ENCODE measurements at places on chromosomes 4 and X.

DNA sequence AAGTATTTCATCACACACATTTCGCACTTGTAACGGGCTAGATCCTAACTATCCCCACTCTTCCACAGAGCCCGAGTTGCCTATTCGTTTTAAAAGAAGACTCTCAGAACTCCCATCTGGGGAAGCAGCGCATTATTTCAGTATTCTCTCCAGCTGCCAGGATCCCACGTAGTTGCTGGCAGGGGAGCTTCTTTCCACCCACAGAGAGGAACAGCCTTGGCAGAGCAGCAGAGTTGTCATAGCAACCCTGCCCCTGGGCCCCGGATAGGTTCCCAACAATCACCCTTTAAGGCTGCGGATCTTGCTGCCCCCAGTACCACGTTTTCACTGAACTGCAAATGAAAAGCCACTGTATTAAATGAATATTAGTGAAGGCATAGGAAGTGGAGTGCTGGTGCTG is 106.7 kb downstream of the GPM6A start:
- no peak for DNase-seq

DNA sequence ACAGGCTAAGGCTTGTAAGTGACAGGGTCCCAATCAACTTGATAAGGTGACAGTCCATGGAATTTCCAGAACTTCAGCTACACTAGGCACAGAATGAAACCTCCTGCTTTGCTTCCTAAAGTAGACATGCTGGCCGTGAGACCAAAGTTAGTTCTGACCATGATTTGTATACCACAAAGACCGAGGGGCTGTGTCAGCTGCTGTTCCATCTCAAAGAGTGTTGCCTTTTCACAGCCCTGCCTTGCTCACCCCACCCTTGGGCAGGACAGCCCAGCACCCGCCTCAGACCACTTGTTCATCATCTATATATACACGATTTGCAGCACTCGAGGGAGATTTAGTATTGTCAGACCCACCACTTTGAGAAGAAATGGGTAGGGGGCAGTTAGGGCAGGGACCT is 5.3 kb downstream of the IDS start:
- no peak for DNase-seq

GRCh38 chr4:169220854-169221411 is 49.8 kb downstream of the SH3RF1 start:
- no peak for DNase-seq

DNA sequence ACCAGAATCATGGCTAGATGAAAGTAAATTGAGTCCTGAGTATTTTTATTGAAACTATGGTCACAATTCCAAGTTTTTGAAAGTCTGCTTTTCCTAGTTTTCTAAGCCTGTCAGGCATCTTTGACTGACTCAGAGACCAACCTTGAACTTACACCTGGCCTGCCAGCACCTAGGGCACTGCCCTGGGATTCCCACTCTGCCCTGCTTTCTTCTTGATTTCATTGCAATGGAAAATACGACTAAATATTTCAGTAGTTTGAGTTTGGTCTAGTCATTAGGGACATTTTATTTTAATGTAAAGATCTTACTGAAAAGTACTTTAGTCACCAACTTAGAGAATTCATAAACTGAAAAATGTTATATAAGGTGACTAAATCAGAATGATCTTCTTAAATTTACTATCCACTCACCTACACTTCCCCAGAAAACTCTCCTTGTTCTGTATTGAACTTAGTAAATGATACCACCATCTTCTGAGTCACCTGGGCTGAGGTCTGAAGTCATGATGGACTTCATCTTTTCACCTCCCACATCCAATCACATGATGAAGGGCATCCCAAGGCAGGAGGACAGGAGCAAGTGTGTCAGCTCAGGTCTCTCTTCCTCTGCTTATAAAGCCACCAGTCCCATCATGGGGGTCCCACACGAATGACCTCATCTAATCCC is 11.6 kb upstream of the PYURF start:
- peak; percentile 43 for DNase-seq

- no peak for DNase-seq
Measured at GRCh38 chrX:123988423-123989111, 27.1 kb downstream of the STAG2 start.

DNA sequence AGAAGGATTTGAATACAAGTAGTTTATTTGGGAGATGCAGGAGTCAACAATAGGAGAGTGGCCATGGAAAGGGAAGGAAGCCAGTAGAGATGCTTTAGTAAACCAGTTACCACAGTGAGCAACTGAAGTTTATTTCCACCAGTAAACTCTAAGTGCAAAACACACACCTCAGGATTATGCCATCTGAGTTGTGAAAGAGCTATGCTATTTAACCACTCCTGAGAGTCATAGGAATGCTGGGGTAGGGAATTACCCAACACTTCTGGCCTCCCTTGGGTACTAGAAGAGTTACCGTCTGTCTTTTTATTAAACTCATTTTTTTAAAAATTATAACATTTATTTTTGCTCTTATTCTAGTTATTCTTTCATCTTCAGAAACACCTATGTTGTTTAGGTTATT is 834.6 kb upstream of the AMOT start:
- DNase-seq: no peak

- no peak for DNase-seq
Measured at GRCh38 chr4:181671672-181672071, 571.5 kb upstream of the TENM3 start.

GRCh38 chrX:149185087-149185486 is 320.0 kb downstream of the IDS start:
- DNase-seq: no peak

GRCh38 chr4:15425520-15425919 is 2.3 kb upstream of the C1QTNF7 start:
- no peak for DNase-seq

GRCh38 chr4:43163101-43163792 is 270.7 kb downstream of the GRXCR1 start:
- no peak for DNase-seq

DNA sequence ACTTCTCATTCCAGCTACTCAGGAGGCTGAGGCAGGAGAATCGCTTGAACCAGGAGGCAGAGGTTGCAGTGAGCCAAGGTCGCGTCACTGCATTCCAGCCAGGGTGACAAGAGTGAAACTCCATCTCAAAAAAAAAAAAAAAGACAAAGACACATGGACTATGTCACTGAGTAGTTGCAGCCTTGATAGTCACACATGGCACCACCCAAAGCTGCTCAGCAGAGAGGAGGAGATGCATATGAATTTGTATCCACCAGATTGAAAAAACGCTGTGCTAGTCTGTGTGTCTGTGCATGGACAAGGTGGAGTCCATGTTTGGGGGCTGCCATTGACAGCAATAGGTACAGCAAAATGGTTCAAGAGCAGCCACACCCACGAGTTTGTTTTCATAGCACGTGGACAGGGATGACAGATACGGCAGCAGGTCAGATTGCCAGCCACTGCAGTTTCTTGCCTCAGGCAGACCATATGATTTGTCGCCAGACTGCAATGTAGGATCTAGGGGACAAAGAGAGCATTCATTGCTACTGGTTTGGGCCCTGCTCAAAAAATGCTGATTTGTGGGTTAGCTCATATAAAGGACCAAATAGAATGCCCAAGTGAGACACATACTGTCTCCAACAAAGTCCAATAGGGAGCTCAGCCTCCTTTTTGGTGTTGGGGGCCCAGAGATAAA is 89.9 kb downstream of the CEP135 start:
- DNase-seq: no peak

DNA sequence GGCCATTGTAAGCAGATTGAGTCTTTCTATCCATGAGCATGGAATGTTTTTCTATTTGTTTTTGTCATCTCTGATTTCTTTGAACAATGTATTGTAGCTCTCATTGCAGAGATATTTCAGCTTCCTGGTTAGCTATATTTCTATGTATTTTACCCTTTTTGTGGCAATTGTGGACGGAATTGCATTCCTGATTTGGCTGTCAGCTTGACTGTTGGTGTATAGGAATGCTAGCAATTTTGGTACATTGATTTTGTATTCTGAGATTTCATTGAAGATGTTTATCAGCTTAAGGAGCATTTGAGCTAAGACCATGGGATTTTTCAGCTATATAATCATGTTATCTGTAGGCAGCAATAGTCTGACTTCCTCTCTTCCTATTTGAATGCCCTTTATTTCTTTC is 154.6 kb downstream of the GUCY2F start:
- DNase-seq: no peak

DNA sequence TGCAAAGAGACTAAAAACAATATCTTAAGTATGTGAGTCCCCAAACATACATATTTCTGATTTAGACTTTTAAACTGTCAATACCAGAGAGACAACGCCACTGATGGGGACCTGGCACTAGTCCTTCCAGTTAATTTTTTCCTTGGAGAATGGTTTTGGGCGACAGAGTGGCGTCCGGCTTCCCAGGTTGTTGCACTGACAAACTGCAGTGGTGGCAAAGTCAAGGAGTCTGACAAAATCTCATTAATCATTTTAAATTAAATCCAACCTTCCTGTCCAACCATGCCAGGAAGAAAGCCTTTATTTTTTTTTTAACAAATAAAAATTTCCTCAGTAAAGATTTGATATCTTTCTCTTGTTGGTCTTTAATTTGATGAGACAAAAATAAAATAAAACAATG is 52.8 kb downstream of the FBXO8 start:
- no peak for DNase-seq

DNA sequence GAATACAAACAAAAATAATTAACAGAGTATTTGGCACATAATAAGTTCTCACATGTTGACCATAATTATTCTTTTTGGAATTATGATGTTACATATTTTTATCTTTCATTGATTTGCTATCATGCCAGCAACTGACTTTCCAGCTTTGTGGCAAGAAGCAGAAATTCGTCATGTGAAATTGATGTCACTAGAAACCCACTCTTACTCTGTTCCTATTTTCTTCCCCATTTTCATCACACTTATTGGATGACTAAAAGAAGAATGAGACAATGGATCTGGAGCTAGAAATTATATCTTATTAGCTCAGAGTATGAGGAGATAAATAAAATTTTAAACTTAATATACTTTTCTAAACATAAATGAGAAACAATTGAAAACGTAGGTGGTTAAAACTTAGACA is 31.9 kb downstream of the EGF start:
- DNase-seq: no peak

Measured in stimulated activated CD4-positive, alpha-beta T cell treated with anti-CD3 and anti-CD28 coated beads, Interleukin-1b, Interleukin-23, amount 100 ng/mL, for 48 hours (primary cell).